ENCODE measurements at places on chromosomes 4 and X.

- DNase-seq = no peak
Measured at GRCh38 chr4:182325397-182325796, 82.2 kb downstream of the TENM3 start.

DNA sequence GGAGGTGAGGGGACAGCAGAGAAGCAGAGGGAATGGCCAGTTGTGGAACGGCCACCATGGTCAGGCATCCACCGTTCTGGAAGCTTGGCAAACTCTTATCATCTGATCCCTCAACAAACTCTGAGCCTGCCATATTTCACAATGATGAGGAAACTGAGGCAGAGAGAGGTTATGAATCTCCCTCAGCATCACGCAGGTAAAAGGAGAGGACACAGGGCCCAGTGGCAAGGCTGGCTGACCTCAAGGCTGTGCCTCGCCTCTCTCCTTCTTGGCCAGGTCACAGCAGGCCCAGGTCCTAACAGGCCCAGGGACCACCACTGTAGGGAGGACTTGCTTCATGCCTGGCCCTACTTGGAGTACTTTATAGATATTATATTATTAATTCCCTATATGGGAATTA lies 242.8 kb downstream of the EVC2 start:
- DNase-seq = no peak

GRCh38 chr4:108450236-108450898 lies 170.0 kb upstream of the RPL34 start:
- DNase-seq = no peak

DNA sequence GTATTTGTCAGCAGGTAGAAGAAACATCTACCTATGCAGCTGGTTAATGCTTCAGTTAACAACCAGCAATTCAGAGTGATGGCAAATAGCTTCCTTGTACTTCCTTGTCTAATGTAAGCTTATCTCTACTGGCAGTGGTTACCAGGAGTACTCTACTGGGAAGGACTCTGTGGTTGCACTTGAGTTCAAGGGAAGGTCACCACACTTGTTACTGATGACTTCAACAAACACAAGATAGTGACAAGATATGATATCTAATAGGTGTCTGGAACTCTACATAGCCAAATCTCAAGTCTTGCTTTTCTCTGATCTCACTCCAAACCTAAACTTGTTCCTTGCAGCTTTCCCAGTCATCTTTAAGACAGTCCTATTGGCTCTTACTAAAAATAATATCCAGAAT lies 1644.9 kb upstream of the TENM3 start:
- no peak for DNase-seq

DNA sequence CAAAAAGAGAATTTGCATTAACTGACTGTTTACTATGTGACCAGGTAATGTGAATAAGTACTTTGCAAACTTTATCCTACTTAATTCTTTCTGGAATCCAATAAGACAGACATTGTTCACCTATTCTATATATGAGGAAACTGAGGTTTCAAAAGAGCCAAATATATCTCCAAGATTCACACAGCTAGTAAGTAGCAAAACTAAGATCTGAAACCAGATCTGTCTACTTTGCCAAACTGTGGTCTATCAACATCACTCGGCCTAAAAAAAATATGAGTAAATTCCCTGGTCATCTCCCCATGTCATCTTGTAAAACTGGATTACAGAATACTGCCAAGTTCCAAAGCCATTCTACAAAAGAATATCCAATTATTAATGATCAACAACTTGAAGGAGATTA lies 52.8 kb downstream of the ANAPC10 start:
- no peak for DNase-seq

DNA sequence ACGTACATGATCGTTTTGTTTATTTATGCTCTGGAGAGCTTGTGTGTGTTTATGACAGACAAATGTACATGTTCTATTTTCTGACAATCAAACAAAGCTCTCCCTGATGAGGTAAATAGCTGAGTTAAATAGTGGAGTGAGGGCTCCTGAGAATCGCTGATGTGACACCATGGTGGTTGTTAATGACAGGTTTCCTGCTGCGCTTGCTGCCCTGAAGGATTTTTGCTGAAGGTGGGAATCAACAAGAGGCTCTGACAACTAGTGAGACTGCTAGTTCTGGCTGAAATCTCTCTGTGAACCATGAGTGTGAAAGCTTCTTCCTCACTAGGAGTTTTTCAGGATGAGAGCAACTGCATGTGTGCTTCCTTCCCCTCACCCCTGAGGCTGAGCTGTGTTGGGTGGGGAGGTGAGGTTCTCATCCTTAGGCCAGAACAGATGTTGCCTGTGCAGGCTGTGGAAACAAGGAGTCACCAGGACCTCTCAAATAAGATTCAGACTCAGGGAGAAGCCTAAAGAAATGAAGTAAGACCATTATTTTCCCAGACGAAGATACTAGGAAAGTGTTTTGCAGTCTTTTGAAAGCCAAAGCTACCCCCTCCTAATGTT lies 173.4 kb upstream of the JADE1 start:
- DNase-seq = no peak

DNA sequence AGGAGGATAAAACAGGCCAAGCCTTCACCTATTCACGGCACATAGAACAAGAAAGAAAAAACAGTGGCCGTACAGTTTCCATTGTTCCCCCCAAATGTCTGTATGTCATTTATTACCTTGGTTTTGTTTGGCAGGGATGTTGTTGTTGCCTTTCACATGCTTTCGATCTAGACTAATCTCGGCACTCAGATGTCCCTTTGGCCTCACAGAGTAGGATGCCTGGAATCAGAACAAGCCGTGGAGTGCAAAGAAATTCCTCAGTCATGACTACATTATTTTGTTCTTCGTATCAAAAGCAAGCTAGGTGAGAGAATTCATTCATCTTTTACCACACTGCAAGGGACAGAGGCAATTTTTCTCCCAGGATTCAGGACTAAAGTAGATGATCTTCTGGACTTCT lies 106.9 kb downstream of the SMIM20 start:
- DNase-seq = no peak

DNA sequence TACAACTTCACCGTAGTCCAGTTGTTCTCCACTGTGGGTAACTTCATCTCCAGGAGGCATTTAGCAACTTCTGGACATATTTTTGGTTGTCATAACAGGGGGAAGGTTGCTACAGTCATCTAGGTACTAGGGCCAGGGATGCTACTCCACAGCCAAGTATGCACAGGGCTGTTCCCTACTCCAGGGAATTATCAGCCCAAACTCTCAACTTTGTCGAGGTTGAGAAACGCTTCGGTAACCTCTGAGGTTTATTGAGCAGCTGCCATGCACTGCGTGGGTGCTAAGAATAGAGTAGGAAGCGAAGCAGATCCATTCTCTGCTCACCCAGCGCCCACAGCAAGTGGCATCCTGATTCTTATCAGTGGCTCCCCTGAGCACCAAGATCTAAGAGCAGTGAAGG lies 8.2 kb downstream of the FGFBP1 start:
- DNase-seq = no peak

GRCh38 chrX:250965-251364 lies 30.2 kb upstream of the PLCXD1 start:
- no peak for DNase-seq

- no peak for DNase-seq
Measured at GRCh38 chr4:54475546-54475945, 182.2 kb upstream of the KIT start.

DNA sequence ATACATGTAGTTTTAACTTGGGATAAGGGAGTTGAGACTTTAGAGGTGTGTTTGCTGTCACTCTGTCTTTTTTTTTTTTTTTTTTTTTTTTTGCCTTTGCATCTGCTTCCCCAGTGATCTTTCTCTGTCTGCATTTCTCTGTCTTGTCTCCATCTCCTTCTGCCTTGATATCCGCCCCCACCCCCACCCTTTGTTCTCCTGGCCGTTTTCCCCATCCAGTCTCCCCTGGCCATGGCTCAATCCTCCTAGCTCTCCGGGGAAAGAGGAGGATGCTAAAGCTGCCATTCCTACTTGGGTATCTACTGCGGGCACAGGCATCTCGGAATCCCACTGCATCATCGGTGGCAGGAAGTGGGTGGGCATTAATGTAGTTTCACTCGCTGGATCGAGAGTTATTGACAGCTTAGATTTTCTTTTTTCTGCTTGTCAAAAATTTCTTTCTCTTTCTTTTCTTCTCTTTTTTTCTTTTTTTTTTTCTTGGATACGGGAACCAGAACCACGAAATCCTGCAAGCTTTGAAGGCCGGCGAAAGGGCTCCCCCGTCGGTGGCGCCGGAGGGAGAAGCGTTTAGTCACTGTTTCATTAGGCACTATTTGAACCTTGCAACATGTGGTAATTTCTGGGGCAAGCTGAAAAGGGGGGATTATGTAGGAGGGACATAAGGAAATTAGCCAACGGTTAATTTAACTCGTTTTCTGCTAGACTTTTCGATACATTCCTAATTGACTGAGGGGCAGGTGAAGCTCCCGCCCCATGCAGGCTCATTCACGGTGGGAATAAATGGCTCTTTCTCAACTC lies 8.2 kb downstream of the GSX2 start:
- DNase-seq = no peak

GRCh38 chrX:71393919-71394318 lies 27.8 kb downstream of the TAF1 start:
- DNase-seq = no peak

DNA sequence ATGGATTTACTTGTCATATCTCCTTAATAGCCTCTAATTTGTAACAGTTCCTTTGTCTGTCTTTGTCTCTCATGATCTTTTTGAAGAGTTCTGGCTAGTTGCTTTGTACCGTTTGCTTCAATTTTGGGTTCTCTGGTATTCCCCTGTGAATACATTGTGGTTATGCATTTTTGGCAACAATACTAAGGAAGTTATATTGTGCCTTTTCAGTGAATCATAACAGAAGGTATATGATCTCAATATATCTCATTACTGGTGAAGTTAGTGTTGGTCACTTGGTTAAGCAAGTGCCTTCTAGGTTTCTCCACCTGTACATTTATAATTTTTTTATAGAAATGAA lies 48.6 kb downstream of the DCLK2 start:
- DNase-seq = no peak

DNA sequence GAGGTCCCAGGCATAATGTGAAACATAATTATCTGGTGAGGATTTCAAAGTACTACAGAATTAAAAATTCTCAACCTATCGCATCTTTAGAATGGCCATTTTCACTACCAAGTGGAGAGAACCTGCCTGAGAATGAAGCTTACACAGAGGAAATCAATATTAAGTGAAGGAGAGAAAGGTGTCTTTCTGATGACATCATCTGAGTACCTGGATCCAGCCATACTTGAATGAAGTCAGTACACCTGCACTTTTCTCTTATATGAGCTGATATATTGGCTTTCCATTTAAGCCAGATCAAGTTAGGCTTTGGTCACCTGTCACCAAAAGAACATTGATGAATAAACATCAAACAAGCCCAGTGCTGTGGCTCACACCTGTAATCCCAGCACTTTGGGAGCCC lies 118.9 kb upstream of the MED14 start:
- DNase-seq = no peak

- no peak for DNase-seq
Measured at GRCh38 chr4:136392576-136392975, 1139.7 kb downstream of the PCDH18 start.

- DNase-seq = no peak
Measured at GRCh38 chr4:185381288-185382196, 14.2 kb downstream of the LRP2BP start.

DNA sequence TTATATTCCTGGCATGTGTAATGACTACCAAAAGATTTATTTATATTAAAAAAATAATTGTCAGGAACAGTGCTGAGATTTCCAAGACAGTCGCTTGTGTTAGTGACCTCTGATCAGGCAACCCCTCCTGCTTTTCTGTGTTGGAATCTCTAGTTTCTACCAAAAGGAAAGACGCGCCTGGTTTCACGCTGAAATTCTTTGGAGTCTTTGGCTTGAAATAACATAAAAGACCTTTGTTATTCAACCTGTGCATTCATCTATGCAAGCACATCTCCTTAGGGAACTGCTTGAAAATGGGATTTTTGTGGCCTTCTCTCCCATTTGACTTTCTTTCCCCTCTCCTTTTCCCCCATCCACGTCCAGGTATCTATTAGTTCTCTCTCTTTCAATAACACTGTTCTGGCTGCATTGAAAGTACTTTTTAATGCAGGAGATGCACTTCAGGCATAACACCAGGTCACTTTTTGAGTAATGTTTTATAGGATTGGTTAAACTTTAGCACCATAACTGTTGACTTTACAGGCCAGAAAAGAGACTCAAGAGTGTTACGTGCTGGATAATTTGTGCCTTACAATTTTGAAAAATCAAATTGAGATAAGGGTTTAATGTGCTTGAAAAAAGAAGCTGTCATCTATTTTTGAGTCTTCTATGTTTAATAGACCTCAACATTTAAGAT lies 172.7 kb downstream of the GPAT3 start:
- DNase-seq = no peak

DNA sequence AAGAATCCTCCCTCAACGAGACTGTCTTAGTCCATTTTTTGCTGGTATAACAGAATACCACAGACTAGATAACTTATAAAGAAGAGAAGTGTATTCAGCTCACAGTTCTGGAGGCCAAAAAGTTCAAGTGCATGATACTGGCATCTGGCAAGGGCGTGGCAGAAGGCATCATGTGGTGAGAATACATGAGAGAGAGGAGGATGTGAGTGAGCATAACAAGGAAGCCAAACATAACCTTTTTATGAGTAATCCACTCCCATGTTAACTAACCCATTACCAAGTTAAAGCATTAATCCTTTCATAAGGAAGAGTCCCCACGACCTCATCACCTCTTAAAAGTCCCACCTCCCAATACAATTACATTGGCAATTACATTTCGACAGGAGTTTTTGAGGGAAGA lies 504.6 kb downstream of the IQCM start:
- no peak for DNase-seq
